HT1080 (cell line): ENCODE measurements at places on chromosomes 6 and 20.
A peak's percentile ranks its signal among the peaks of the same experiment; 100 is the strongest.

DNA sequence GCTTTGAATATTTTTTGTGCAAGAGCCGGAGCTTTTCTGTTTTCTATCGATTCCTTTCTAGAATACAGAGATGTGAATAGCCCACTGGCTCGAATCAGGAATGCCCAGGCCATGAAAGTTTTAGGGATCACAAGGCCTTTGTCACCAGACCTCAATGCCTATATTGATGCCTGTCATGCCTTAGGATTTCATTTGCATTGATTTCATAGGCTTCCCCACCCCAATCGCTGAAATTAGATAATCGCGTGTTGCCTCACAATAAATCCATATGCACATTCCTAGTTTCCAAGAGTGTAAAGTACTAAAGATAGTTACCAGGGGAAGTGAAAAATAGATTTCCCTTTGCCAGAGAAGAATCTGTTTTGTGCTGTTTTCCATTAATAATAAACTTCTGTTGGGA lies 150.8 kb downstream of the SASH1 start:
- no peak for DNase-seq

- DNase-seq, result no peak
Measured at GRCh38 chr20:53187392-53188068, 215.4 kb downstream of the TSHZ2 start.

DNA sequence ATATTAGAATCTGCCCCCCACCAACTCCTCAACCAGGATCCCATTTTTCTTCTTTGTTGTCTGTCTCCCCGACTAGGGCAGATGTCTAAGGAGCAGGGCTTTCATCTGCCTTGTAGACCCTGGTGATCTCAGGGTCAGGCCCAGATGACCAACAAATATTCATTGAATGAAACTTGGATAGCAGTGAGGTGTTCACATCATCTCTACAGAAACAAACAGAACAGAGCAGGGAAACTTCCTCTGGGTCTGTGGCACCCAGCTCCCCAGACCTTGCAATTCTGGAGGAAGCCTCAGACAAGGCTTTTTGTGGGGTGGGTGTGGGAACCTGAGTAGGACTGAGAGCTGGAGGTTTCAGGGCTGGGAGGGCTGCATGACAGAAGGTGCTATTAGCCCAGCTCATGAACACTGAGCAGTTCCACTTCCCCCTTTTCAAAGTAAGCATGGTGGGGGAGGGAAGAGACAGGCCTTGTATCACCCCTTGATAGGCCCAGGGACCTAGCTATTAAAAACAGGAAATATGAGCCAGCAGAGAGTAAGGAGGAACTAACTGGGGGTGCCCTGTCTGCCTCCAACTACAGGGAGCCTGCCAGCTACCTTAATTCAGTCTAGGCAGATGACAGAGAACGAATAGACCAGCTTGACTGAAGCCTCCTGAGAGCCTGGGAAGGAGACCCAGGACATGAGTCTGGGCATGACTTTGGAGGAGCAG lies 37.3 kb upstream of the TOP1 start:
- peak; percentile 72 for DNase-seq

DNA sequence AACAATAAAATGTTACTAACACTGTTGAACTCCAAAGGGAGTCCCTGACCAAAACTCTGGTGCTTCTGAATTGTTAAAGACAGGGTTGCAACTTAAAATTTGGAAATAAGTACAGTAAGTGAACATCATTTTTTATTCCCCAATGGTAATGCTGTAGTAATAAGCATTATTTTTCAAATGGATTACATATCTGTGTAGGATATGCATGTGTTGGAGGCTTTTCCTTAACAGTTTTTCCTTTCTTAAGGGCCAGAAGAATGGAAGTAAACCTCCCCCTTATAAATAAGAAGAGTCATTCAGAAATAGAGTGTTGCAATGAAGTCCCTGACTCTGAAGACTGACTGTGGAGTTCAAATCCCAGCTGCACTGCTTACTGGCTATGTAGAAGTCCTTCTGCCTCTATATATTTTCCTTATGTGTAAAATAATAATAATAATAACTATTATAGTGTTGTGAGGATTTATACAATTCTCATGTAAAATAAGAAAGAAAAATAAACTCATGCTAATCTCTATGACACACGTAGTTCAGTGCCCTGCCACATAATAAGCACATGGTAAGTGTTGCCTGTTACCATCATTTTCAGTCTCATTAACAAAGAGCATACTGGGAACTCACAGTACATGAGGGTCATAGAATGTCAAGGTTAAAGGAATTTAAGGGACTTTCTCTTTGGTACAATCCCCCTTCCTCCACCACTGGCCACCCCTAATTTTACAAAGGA lies 129.8 kb upstream of the SMLR1 start:
- no peak for DNase-seq

GRCh38 chr6:90415178-90415577 lies 118.5 kb upstream of the BACH2 start:
- no peak for DNase-seq

GRCh38 chr6:33081098-33081824 lies 5.5 kb downstream of the HLA-DPB1 start:
- DNase-seq, result no peak

- no peak for DNase-seq
Measured at GRCh38 chr20:49656304-49656703, 57.4 kb downstream of the B4GALT5 start.

DNA sequence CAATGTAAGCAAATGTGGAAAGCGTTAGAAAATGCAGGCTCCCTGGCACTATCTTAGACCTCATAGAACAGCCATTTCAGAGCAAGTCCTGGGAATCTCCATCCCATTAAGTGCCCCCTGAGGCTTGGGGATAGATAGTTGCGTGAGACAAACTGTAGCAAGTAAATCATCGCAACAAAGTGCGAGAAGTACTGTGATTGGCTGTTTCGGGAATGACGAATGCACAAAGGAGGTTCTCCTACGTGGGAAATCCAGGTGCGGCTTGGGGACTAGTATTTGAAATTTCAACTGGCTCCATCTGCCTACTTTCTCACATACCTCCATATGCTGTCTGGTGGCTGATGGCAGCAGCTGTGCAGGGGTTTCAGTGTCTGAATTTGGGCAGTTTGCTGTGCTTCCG lies 84.5 kb downstream of the PLEKHG1 start:
- no peak for DNase-seq

- peak; percentile 13 for DNase-seq
Measured at GRCh38 chr6:154805288-154805911, 72.2 kb downstream of the SCAF8 start.

GRCh38 chr20:35013421-35014411 lies 58.0 kb downstream of the MYH7B start:
- no peak for DNase-seq

- no peak for DNase-seq
Measured at GRCh38 chr20:51036226-51036625, 13.3 kb upstream of the KCNG1 start.

DNA sequence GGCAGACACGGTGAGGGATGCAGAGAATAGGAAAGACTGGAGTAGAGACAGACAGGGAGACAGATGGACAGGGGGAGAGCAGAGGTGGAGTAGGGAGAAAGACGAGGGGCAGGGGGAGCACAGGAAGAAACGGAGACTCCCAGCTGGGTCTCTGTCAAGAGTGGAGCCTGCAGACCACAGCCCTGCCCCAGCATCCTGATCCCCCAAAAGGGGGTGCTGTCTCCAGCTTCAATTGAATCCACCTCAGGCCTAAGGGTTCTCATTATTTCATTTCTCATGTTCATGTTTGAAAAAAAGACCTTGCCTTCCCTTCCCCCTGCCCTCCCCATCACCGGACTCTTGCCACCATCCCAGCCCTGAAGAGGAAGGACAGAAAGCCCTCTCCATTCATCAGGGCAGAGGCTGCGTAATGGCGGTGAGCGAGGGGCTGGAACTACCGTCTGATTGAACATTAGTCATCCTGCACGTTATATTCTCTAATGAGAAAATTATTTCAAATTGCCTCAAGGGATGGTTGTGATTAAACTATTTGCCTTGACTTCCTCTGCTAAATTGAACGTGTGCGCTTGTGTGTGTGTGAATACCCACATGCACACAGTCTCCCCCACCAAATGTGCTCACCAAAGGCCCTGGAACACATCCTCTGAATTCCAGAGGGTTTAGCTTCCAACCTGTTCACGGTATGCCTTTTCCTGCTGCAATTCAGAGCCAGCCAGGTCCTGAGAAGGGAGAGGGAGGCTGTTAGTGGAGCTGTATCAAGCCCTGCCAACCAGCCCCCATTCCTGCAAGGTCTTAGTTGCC lies 98.3 kb downstream of the CDC5L start:
- DNase-seq, result no peak

- DNase-seq, result no peak
Measured at GRCh38 chr20:61803416-61803914, 262.2 kb downstream of the TAF4 start.

DNA sequence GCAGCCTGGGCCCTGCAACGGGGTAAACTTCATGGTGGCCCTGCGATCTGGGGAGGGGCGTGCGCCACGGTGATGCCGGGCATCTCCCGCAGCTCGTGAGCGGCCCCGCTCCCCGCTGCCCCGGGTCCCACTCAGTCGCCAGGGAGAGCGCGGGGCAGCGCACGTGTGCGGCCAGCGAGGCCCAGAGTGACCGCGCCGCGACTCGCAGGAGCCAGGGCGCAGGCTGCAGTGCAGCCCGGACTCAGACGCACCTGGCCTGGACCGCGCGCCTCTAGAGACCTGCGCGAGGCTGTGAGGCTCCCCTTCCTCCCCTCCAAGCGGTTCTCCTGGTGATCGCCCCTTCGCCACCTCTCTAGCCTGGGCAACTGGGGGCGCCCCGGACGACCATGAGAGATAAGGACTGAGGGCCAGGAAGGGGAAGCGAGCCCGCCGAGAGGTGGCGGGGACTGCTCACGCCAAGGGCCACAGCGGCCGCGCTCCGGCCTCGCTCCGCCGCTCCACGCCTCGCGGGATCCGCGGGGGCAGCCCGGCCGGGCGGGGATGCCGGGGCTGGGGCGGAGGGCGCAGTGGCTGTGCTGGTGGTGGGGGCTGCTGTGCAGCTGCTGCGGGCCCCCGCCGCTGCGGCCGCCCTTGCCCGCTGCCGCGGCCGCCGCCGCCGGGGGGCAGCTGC lies 652 bp downstream of the BMP6 start:
- peak; percentile 28 for DNase-seq

DNA sequence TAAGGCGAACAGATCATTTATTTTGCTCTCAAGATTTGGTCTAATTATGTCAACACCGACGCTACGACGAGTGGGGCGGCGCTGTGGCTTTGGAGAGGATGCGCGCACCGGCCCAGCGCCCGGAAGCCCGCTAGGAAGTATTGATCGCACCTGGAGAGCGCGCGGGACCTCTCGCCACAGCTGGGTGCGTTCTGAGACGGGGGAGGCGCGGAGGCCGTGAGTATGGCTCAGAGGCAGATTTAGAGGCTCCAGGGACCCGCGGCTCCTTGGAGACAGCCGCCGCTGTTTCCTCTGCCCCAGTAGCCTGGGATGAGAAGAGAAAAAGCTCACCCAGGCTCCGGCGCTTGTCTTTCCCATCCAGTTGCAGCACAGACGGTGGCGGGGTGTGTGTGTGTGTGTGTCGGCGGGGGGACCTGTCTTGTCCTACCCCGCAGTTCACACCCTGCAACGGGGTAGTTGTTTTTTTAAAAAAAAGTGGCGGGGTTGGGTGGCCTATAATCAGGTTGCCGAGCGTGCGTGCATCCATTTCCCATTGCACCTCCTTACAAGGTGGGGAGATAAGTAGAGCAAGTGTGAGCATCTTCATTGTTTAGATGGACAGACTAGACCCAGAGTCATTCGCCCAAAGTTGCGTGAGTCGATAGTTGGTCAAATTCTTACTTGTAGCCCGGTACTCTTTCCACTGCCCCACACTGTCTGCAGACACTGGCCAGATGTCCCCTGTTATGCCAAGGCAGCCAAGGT lies 11.2 kb downstream of the TFAP2D start:
- no peak for DNase-seq

GRCh38 chr6:166203003-166203640 lies 35.5 kb upstream of the TBXT start:
- peak; percentile 74 for DNase-seq
